Motor neuron (in vitro differentiated cells): ENCODE measurements at places on chromosomes 1 and 21. TPM values are rescaled to one million over a fixed set of nuclear protein-coding genes. Genes with fewer than 3 reads are reported as not detected.

Gene KCNE1
- total RNA-seq, result 0.19 and 0.22 TPM in 2 replicates

Gene MYOG
- 0.35 TPM in 1 of 2 replicates, not detected in the other for total RNA-seq

Gene PDZK1IP1
- 1.0 TPM in 1 of 2 replicates, not detected in the other for total RNA-seq

Gene TRMT1L
- 12.1 and 15.2 TPM in 2 replicates for total RNA-seq
